ENCODE measurements at places on chromosomes 4 and X.

DNA sequence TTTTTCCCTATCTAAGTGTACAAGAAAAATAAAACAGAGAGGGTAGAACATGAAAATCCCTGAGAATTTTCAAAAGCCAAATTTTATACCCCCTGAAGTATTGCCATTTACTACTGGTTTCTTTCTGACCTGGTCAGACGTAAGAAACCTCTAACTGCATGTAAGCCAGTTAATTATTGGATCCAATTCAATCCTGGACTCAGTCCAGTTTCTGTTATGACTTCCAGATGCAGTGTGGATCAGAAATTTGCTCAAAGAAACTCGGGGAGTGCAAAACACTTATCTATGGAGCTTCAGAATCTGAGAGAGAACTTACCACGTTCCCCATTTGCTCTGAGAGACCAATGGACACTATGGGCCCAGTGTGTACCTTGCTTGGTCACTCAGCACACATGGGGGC lies 383.5 kb downstream of the KLHL4 start:
- DNase-seq: no peak

GRCh38 chrX:135513130-135513515 lies 7.3 kb upstream of the INTS6L start:
- DNase-seq: no peak

- DNase-seq: no peak
These were observed 21.5 kb upstream of the GTPBP6 start for GRCh38 chrX:340121-340520.

DNA sequence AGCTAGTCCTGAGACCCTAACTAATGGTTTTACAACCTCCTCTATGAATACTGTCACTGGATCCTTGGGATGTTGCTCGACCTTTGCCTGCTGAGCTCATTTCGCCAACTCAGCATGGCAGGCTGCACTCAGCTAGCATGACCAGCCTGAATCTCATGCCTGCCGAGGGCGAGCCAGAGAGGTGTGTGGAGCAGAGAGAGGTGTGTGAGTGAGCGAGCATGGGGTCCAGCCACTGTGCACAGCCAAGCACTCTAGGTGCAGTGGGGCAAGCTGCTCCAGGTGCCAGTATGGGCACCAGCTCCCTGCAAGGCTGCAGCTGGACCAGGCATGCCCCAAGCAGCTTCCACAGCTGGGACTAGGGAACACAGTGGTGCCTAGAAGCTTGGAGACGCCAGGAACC lies 410.9 kb downstream of the PCDH10 start:
- DNase-seq: no peak

- DNase-seq: no peak
These were observed 82.9 kb upstream of the MID1IP1 start for GRCh38 chrX:38718311-38718710.

GRCh38 chr4:181213551-181213950 lies 1029.7 kb upstream of the TENM3 start:
- no peak for DNase-seq

- no peak for DNase-seq
These were observed 12.2 kb upstream of the ZNF280C start for GRCh38 chrX:130280901-130281300.

- no peak for DNase-seq
These were observed 939 bp downstream of the PDK3 start for GRCh38 chrX:24466025-24466424.

DNA sequence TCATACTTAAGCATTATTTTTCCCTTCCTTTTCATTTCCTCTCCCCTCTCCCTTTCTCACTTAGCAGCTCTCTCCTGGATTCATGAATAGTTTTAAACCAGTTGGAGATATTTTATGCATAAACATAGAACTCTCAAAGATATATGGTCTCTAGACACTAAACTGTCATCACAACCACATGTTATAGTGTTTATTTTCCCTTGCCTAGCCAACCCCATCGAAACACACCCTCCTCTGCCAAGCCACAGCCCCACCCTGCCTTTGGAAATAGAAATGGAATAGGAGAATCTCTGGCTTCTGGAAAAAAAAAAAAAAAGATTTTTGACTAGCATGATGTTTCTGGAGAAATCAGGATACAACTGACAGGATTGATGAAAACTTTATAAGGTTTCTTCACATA lies 64.8 kb upstream of the RBPJ start:
- DNase-seq: no peak

DNA sequence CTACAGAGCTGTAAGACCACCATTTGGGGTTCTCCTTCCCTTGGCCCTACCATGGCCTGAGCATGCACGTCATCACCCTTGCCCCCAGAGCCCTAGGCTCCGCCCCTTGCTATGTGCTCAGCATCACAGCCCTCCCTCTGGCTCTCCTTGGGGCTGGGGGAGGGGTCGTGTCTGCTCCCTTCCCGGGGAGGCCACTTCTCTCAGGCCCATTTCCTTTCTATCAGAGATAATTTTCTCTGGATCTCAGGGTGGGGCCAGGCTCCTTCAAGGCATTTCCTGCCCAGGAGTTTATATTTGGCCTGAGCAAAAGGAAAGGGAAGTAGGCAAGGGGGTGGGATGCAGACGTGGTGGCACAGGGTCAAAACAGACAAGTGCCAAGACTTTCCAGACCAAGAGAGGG lies 55.9 kb downstream of the STARD8 start:
- DNase-seq: no peak

DNA sequence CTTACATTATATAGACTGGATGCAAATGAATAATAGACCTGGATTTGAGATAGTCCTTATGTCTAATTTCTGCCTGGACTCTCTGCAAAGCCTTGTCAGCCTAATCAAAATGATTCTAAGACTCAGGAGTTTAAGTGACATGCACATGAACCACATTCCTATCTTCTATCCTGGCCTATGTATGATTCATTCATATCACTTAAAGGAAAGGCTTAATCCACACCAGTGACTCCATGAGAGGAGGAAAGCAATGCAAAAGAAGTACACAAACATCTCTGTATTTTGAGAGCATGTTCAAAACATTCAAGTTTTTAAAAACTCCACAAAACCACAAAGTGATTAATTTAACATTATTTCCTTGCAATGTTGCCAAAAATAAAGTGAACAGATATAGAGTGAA lies 14.6 kb downstream of the AMOT start:
- DNase-seq: no peak

DNA sequence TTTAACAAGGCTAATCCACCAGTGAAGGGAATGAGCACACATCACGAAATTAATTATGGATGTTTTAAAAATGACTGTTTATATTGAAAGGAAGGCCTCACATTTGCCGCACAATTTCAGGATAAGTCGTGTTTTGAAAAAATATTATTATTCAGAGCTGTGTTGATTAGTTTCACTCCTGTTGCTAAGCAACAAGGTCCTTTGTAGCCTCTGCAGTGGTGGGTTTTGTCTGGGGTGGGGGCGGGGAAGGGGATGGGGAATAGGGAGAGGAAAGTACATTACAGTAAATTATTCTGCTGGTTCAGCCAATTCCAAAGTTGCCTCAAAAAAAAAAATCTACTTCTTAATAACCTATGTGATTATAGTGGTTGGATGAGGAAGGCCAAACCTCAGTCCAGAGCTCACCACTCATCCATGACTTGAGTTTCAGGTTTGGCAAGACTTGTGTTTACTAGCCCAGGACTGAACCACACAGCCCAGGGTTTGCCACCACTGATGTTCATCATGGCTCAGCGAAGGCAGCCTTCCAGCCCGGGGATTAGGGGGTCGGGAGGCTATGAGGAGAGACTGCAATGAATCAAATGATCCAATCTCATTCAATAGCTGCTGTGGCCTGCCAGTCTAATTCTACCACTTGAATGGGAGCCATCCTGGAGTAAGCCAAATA lies 162.5 kb upstream of the ATP6AP2 start:
- no peak for DNase-seq

- DNase-seq: no peak
These were observed 76.5 kb upstream of the RAPGEF2 start for GRCh38 chr4:159026329-159026728.

DNA sequence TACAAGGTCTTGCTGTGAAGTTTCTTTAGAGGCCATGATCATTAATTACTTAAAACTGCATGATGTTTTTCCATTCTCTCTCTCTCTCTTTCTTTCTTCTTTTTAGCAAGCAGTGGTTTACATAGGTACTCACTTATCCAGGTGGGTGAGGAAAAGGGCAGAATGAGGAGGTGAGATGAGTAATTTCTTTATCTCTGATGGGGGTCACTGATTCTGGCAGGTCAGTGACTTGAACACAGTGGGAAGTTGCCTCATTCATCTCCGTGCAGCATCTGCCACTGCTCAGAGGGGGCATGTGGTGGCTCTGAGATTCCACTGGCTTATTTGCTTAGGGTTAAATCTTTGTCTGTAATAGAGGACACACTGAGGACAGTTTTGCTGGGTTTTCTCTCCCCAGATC lies 62.6 kb downstream of the FAM114A1 start:
- no peak for DNase-seq

GRCh38 chr4:2781911-2782310 lies 11.0 kb upstream of the SH3BP2 start:
- no peak for DNase-seq

DNA sequence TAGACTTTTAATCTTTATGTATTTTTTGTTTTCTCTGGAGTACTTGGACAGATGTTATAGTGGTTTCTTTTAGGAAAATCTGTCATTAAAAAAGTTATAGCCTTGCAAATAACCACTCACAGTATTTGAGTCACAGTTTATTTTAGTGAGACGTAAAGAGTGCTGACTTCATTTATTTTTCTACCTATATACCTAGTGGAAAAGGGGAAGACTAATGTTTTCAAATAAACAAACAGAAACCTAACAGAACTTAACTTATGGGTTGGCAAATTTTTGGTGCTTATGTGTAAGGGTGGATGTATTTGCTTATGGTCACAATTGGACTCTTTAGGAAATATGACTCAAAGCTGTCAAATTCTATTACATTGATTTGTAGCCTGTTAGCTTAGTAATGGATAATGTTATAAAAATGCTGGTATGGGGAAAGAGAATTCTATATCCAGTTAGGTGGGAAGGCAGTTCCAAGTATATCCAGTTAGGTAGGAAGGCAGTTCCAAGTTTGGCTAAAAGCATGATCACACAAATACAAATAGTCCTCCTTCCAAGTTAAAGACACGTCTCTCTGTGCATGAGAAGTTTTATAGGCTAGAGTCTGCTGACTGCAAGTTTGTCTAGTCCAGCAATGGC lies 61.9 kb downstream of the SLC9A6 start:
- DNase-seq: no peak

GRCh38 chrX:25873196-25873595 lies 264.9 kb upstream of the MAGEB18 start:
- DNase-seq: no peak

DNA sequence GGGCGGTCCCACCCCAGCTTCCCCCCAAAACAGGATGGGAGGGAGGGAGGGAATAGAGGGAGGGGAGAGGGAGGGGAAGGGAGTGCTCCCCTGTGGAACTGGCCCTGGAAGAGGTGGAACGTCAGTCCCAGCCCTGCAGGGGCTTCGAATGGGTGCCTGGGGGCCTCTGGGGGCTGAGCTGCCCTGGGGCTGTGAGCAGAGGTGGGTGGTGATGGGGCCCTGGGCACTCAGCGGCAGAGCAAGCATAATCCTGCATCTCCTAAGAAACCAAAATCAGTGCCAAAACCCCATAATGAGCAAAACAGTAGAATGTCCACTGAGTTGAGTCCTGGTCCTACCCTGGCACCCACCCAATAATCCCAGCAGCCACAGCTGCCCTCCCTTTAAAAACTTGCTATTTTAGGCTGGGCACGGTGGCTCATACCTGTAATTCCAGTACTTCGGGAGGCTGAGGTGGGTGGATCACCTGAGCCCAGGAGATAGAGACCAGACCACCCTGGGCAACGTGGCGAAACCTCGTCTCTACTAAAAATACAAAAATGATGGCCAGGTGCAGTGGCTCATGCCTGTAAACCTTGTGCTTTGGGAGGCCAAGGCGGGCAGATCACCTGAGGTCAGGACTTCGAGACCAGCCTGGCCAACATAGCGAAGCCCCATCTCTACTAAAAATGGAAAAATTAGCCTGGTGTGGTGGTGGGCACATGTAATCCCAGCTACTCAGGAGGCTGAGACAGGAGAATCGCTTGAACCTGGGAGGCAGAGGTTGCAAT lies 11.1 kb downstream of the DOK7 start:
- peak; percentile 66 for DNase-seq

GRCh38 chr4:114226968-114227760 lies 247.7 kb upstream of the ARSJ start:
- DNase-seq: no peak

GRCh38 chr4:83083925-83084475 lies 30.5 kb downstream of the PLAC8 start:
- no peak for DNase-seq

- no peak for DNase-seq
These were observed 110.8 kb downstream of the GPAT3 start for GRCh38 chr4:83646538-83647239.

DNA sequence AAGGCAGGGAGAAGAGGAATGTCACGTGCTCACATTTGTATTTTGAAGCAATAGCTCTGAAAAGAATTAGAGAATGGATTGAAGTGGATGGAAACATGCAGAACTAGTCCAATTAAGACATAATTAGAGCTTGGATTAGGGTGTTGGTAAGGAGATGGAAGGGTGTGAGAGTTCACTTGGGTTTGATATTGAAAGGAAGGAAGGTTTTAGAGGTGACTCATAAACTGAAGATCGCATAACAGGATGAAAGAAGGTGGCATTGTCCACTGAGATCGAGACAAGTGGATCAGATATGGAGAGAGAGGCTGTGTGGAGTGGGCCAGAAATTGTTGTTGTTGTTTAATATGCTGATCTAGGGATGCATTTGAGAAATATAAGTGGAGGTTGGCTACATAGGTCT lies 244.0 kb upstream of the SMIM31 start:
- DNase-seq: no peak

DNA sequence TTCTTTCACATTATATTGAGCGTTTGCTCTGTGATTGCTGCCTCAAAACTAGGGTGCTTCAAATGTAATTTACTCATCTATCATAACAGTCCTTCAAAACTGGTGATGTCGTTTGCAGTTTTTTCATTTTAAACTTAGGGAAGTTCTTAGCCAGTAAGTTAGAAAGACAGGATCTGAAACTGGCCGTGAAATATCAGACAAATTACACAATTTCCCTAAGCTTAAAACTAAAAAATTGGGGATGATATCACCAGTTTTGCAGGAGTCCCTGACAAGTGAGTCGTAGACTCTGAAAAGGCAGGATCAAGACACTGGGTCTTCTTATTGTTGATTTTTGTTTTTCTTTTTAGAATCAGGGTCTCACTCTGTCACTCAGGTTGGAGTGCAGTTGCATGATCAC lies 44.8 kb downstream of the MOB1B start:
- DNase-seq: no peak

- DNase-seq: no peak
These were observed 143.5 kb upstream of the LNX1 start for GRCh38 chr4:53734584-53735353.

DNA sequence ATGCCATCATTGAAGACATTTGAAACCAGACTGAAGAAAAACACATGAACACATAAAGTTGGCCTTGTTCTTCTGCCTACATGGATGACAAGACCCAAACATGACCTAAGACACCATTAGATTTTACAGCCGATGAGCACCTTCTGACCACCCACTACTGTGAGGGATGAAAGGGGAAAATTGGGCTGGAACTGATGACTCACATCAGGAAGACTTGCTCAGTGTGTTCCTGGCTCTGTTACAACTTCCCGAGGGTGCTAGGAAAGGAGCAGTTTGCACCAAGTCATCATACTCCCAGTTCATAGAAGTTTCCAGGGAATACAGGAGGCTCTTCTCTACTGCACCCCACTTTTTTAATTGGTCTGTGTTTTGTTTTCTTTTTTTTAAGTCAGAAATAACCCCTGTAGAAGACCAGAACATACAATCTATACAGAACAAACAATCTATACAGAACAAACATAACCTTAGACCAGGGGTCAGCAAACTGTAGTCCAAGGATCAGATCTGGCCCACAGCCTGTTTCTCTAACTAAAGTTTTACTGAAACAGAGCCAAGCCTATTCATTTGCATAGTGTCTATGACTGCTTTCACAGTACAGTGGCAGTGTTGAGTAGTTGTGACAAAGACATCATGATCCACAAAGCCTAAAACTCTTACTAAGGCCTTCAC lies 25.3 kb downstream of the BTC start:
- DNase-seq: no peak

All from spinal cord (tissue), 10 donors.